ENCODE measurements at places on chromosomes 7 and 10. TPM values are rescaled to one million over a fixed set of nuclear protein-coding genes. Genes with fewer than 3 reads are reported as not detected.
A peak's percentile ranks its signal among the peaks of the same experiment; 100 is the strongest.

Gene RNF32
- total RNA-seq: 0.62 TPM

DNA sequence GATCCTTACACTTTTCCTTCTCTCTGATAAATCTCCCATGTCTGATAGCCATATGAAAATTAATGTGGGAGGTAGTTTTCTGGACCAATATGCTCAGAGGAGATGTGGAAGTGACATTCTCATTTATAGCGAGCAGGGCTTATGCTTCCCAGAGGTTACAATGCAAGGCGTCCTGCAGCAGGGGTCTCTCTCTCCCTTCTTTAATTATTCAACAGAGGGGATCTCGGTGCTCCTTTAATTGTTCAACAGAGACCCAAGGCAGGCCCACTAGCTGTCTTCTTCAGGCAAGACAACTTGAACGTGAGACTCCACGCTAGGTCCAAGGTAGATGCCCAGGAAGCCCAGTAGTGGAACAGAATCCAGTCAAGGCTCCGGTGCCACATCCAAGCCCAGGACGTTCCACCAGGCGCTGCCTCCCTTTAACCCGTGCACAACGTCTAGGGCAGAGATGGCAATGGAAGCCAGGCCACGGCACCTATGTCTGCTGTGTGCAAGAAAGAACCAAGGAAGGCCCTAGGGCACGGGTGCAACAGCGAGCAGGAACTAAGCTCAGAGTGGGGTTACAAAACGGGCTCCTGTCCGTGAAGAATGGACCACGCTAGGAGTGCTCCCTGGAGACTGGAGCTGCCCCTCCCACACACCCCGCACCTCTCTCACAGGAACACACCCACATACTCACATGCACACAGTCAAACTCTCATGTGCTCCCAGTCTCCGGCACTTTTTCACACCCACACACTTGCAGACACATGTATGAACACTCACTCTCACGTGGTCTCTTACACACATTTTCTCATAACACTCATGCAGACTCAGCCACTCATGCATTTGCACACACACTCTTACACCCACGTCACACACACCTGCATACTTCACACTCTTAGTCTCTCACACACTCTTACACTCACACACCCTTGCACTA lies 230.4 kb downstream of the TNS3 start:
- H3K4me3 ChIP-seq: no peak overlapping the region
- no peak for DNase-seq
- H3K27me3 ChIP-seq: no peaks in the 10 kb centered on the region
- H3K36me3 ChIP-seq: no peaks in the 10 kb centered on the region
- H3K27ac ChIP-seq: no peak overlapping the region
- no peaks in the 10 kb centered on the region for H3K4me1 ChIP-seq

DNA sequence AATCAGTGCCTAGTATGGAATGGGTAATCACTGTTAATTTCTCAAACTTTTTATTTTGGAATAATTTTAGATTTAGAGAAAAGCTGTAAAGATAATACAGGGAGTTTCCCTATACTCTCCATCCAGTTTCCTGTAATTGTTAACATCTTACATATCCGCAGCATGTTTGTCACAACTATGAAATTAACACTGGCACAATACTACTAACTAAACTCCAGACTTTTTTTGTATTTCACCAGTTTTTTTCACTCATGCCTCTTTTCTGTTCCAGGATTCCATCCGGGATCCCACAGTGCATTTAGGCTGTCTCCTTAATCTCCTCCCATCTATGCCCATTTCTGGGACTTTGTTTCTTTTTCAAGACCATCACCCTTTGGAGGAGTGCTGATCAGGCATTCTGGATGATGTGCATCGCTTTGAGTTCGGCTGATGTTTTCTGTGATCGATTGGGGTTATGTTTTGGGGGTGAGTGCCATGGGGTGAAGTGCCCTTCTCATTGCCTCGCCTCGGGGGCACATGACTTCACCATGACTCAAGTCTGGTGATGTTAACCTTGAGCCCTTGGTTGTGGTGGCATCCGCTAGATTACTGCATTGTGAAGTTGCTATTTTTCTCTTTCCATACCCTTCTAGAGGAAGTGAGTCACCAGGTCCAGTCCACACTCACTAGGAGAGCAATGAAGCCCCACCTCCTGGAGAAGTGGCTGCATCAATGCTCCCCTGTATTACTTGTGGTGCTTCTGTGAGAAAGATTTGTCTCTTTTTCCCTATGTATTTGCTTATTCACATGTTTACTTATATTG lies 43.9 kb upstream of the GRB10 start:
- DNase-seq: peak; percentile 48
- no peak overlapping the region for H3K27ac ChIP-seq
- peaks cover 4% of the 10 kb centered on the region for H3K27me3 ChIP-seq
- no peaks in the 10 kb centered on the region for H3K36me3 ChIP-seq
- peaks cover 13% of the 10 kb centered on the region for H3K4me1 ChIP-seq
- H3K4me3 ChIP-seq: no peak overlapping the region

GRCh38 chr10:116457488-116457887 lies 29.8 kb downstream of the PNLIPRP3 start:
- H3K27ac ChIP-seq: no peak overlapping the region
- no peak for DNase-seq
- H3K27me3 ChIP-seq: peaks cover 12% of the 10 kb centered on the region
- no peak overlapping the region for H3K4me3 ChIP-seq

- H3K4me1 ChIP-seq: peaks cover 17% of the 10 kb centered on the region
- H3K36me3 ChIP-seq: peaks cover 25% of the 10 kb centered on the region
- H3K4me3 ChIP-seq: no peak overlapping the region
- H3K27me3 ChIP-seq: no peaks in the 10 kb centered on the region
- peak overlapping the region; percentile 2 for H3K27ac ChIP-seq
- no peak for DNase-seq
These were observed 24.1 kb downstream of the TAX1BP1 start for GRCh38 chr7:27763983-27764508.

DNA sequence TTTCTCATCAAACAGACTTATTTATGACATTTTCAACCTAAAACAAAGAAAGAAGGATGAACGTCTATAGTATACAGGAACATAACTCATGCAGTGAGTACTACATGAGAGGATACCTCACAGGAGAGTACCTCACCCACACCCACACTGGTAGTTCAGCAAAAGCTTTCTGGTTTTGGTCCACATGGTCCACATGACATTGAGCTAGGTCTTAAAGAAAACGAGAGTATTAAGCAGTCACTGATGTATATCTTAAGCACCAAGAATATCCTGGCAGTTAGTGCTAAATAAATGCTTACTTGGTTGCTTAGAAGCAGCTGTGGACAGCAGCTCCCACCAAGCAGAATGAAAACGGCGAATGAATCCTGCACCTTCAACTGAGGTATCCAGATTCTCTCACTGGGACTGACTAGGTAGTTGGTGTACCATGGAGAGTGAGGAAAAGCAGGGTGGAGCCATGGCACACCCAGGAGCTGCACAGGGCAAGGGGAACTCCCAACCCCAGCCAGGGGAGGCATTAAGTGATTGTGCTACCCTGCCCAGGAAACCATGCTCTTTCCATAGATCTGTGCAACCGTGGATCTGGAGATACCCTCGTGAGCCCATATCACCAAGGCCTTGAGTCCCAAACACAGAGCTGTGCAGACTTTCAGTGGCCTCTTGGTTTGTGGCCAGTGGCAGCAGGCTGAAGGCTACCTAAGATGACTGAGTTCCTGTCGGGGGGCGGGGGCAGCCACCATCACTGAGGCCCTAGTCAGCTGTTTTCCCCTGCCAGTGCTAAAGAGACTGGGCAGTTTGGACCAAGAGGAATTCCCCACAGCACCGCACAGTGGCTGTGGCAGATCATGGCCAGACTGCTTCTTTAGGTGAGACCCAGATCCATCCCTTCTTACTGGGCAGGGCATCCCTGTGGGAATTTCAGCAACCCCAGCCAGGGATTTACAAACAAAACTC lies 143.4 kb downstream of the SGMS1 start:
- peaks cover 61% of the 10 kb centered on the region for H3K36me3 ChIP-seq
- no peak overlapping the region for H3K27ac ChIP-seq
- H3K4me3 ChIP-seq: no peak overlapping the region

DNA sequence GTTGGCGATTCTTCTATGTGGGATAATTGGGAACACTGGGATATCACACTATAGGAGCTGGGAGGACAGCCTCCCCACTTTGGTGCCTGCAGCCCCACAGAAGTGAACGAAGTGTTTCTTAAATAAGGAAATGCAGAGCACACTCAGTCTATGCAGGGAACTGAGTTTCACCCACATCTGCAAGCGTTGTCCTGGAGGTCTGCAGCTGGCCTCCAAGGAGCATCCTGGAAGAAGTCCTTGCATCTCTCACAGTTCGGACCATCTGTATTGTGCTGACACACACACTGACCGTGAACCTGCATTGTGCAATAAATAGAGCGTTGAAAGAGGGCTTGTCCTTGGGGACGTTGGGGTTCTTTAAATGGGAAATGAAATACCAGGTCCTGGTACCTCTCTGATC lies 25.8 kb downstream of the LAMB4 start:
- H3K36me3 ChIP-seq: no peaks in the 10 kb centered on the region
- no peak overlapping the region for H3K4me3 ChIP-seq
- H3K27me3 ChIP-seq: no peaks in the 10 kb centered on the region
- peaks cover 3% of the 10 kb centered on the region for H3K4me1 ChIP-seq
- no peak overlapping the region for H3K27ac ChIP-seq

Gene RBP3
- not detected for total RNA-seq
